ENCODE measurements at places on chromosomes 6 and 20.

GRCh38 chr6:146950351-146950835, 253.8 kb upstream of the STXBP5 start:
- no peak for DNase-seq

DNA sequence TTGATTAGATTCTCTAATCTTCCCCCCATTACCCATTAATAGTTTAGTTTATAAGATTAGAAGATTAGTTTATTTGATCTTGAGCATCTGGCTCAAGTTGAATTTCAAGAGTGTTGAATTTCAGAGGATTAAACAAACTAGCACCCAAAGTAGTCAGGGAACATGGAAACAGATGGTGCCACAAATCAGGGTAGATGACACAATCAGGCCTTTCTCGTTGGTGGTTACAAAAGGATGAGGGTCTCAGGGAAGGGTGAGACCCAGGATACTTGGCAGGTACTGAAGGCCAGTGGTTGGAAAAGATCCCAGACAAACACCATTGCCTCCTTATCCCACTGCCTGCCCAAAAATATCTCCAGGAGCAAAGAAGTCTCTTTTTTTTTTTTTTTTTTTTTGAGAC, 29.5 kb upstream of the ADGRF1 start:
- no peak for DNase-seq

- DNase-seq, result no peak
These were observed 63.7 kb downstream of the MKKS start for GRCh38 chr20:10370091-10370887.

- no peak for DNase-seq
These were observed 174.1 kb downstream of the FARS2 start for GRCh38 chr6:5435449-5435848.

- DNase-seq, result no peak
These were observed 8.3 kb upstream of the MMP9 start for GRCh38 chr20:46000262-46000996.

- DNase-seq, result no peak
These were observed 140.1 kb upstream of the LRFN2 start for GRCh38 chr6:40727271-40727670.

DNA sequence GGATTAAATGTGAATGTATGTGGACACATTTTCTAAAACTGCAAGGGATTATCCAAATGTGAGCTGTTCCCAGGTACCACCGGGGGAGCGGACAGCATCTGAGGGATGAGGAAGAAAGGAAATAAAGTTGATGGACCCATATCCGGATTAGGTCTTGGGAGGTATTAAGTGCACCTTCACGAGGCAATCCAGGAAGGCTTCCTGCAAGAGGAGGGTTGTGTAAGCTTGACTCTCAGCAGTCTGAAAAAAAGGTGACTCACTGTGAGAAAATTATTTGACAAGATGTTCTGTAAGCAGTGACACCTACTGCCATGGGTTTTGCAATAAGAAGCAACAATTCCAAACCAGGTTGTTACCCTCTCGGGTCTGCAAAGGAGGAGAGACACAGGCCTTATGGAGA, 55.0 kb upstream of the LRFN2 start:
- no peak for DNase-seq

GRCh38 chr6:165487347-165487746, 175.7 kb downstream of the PDE10A start:
- no peak for DNase-seq

- no peak for DNase-seq
These were observed 3.0 kb downstream of the CCN2 start for GRCh38 chr6:131947986-131948661.

DNA sequence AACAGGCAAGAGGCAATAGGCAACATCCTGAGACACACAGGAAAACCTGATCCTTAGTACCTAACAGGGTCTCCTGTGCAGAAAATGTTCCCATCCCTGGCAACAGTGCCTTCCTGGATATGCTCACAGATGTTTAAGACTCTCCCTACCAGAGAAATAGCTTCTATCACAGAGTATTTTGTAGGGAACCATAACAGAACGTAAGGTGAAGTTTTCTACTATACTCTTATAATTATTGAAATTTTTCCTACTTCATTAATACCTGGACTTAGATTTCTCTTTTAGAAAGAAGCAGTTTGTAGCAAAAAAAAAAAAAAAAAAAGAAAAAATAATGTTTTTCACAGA, 33.5 kb upstream of the LGSN start:
- DNase-seq, result no peak

GRCh38 chr6:5584078-5584482, 322.8 kb downstream of the FARS2 start:
- no peak for DNase-seq

DNA sequence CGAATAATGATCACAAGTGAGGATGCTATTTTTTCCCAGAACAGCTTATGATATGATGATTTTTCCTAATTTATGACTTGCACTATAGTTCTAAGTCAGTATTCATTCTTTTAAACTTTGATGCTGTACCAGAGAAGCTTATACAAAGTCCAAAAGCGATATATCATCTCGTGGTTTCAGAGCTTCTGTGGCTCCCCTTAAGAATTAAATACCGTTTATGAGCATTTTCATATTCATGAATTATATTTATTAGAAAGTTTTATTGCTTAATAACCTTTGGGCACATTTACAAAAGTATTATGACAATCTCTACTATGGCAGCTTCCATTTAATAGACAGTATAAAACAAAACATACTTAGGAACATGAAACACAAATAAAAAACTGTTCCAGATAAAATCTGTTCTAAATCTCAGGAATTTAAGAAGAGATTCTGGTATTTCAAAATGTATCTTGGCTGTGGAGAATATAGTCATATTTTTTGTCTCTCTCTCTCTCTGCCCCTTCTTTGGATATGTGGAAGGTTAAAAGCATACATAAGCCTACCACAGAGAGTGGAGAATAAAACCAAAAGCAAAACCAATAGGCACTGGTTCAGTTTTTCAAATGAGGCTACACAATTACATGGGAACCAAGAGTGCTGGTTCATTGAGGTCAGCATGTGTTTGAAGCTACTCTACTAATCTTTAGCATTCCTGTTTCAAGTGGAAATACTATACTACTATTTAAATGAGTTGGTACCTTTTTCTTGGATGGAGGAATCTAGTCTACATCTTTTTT, 884.5 kb upstream of the GJE1 start:
- DNase-seq, result no peak

- no peak for DNase-seq
These were observed 53.2 kb downstream of the PPP1R14C start for GRCh38 chr6:150195996-150196417.

DNA sequence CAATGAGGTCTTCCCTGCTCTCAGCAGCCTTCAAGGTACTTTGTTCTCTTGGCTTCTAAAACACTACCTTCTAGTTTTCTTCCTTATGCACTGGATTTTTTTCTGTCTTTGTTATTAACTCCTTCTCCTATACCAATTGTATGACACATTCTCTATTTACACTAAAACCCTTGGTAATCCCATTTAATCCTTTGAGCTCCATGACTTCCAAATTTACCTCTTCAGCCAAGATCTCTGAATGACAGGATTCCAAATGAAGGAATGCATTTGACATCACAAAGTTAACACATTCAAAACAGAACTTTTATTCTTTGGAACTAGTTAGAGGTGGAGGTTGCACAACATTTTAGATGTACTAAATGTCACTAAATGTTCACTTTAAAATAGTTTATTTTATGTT, 86.6 kb upstream of the SAMD5 start:
- DNase-seq, result no peak

DNA sequence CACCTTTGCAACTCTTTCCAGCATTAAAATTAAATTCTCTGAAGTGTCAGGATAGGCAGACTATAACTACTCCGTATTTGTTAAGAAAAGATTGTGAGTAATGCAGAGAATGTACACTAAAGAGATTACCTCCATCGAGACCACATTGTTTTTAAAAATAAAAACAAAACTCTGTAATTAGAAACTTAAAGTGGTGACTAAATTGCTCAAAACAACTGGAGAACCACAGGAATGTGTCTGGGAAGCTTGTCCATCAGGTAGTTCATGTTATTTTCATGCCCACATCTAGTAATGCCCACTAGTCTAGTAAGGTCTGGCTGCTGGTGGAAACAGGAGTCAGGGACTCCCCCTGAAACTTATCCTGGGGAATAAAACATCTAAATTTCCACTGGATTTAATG, 103.0 kb upstream of the FOXQ1 start:
- no peak for DNase-seq

- no peak for DNase-seq
These were observed 43.8 kb upstream of the SEC63 start for GRCh38 chr6:108001696-108002231.

GRCh38 chr20:20551409-20551808, 161.0 kb downstream of the RALGAPA2 start:
- no peak for DNase-seq

DNA sequence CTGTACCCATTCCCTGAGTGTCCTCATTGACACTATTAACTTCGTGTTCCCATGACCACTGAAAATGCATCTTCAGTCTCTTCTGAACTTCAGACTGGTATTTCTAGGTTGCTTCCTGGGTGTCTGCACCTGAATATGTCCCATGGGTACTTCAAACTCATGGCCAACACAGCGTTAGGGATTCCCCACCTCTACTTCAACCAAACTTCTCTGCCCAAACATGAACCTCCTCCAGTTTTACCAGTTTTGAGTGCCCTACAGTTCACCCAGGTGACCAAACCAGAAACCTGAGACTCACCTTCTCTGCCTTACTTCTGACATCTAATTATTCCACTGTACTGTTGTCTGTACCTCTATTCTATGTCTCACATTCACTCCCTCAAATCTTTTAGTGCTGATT, 99.5 kb upstream of the SUPT3H start:
- no peak for DNase-seq

DNA sequence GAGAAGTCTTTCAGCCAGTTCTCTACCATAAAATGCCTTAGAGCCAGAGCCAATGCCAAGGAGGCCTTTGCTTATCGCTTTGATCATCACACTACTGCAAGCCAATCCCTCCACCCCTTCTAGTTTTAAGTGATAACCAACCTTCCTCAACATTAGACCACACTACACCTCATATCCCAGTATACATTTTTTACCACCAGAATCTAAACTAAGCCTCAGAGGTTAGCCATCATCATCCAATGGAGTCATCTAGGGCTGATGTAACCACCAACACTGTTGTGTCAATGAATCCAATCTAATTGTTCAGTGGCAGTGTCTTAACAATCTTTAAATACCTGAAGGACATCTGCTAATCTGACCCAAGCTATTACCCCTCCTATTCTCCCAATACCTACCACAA, 6.4 kb downstream of the ZUP1 start:
- no peak for DNase-seq

- DNase-seq, result no peak
These were observed 223.9 kb upstream of the TAB2 start for GRCh38 chr6:149093643-149094042.

DNA sequence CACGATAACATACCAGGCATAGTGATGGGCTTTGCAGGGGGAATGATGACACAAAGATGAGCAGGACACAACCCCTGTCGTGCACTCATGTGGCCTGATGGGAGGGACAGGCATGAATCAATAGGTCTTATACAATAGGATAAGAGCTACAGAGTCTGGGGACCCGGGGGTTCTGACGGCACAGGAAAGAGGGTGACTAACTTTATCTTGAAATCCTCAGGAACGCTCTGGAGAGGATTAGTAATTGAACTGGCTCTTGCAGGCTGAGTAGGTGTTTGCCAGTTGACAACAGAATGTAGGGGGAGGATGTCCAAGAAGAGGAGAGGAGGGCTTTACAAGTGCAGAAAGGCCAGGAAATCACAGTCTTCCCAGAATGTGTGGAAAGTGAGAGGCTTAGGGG, 219.9 kb upstream of the ECI2 start:
- no peak for DNase-seq

GRCh38 chr6:112004201-112005012, 49.5 kb upstream of the CCN6 start:
- no peak for DNase-seq

GRCh38 chr6:98590136-98590681, 244.2 kb upstream of the POU3F2 start:
- no peak for DNase-seq

GRCh38 chr20:13325033-13325432, 104.0 kb downstream of the ISM1 start:
- no peak for DNase-seq

GRCh38 chr6:84687431-84687830, 77.0 kb downstream of the TBX18 start:
- DNase-seq, result no peak

- no peak for DNase-seq
These were observed 14.6 kb upstream of the MTCL3 start for GRCh38 chr6:127533736-127534135.

GRCh38 chr6:73671911-73672685, 18.3 kb upstream of the SLC17A5 start:
- DNase-seq, result no peak

GRCh38 chr20:35638751-35639150, 23.1 kb downstream of the SPAG4 start:
- no peak for DNase-seq

GRCh38 chr6:156589281-156589680, 187.9 kb upstream of the ARID1B start:
- DNase-seq, result no peak

GRCh38 chr20:54237116-54237943, 29.4 kb downstream of the PFDN4 start:
- no peak for DNase-seq

- no peak for DNase-seq
These were observed 29.2 kb upstream of the CEP85L start for GRCh38 chr6:118680452-118681095.

DNA sequence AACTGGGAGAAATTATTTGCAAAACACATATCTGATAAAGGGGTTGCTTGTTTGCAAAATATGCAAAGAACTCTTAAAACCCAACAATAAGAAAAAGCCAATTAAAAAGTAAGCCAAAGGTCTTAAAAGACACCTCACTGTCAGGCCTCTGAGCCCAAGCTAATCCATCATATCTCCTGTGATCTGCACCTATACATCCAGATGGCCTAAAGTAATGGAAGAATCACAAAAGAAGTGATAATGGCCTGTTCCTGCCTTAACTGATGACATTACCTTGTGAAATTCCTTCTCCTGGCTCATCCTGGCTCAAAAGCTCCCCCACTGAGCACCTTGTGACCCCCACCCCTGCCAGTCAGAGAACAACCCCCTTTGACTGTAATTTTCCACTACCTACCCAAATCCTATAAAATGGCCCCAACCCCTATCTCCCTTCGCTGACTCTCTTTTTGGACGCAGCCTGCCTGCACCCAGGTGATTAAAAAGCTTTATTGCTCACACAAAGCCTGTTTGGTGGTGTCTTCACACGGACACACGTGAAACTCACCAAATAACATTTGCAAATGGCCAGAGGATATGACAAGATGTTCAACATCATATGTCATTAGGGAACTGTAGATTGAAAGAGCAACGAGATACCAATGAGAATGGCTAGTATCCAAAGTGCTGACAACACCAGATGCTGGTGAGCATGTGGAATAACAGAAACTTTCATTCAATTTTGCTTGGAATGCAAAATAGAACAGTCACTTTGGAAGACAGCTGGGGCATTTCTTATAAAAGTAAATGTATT, 565.0 kb upstream of the ADGRB3 start:
- DNase-seq, result no peak

DNA sequence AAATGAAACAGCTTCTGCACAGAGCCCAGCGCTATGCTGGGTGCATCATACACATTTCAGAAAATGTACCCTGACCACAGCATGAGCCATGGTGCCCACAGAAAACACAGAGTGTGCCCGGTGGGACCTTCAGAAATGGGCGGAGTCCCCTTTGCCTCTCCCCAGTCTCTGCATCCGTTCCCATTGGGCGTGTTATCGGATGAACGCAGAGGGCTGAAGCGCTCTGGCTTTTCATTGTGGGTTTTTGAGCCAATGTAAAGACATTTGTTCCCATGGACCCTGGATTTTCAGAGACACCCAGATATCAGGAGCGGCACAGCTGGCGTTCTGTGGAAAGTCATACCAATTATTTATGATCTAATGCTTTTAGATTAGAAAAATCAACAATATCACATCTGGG, 99.8 kb downstream of the DACT2 start:
- DNase-seq, result no peak
